ENCODE measurements at places on chromosomes 5 and 9. TPM values are rescaled to one million over a fixed set of nuclear protein-coding genes. Genes with fewer than 3 reads are reported as not detected.

DNA sequence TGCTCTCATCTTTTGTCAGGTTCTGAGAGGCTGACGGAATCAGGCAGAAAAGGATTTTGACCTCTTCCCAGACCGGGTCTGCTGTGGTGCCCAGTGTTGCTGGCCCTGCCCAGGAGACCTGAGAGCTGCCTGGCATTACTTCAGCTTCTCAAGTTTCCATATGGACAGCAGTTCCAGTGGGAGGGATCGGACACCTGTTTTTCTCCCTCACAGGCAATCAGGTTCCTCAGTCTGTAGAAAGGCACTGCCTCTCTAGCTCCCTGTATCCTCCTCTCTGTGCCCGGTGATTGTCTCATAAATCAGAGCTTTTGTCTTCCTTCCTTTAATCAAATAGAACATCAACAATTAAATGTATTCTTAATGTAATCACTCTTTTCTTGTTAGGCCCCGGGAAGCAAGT is 198.7 kb downstream of the SEMA6A start:
- DNase-seq, result no peak

The PDGFRB gene
- 97.8 TPM for total RNA-seq

- DNase-seq, result no peak
These were observed 59.3 kb downstream of the SNX30 start for GRCh38 chr9:112809906-112810305.

The NIPAL4 gene
- 0.63 TPM for total RNA-seq

The SGCD gene
- total RNA-seq, result 10.6 TPM

The GAPT gene
- total RNA-seq, result 4.7 TPM

- DNase-seq, result no peak
These were observed 123.9 kb upstream of the HAPLN1 start for GRCh38 chr5:83844449-83845068.

The IRX1 gene
- not detected for total RNA-seq

- no peak for DNase-seq
These were observed 5.9 kb downstream of the ITGA2 start for GRCh38 chr5:52995095-52995494.

DNA sequence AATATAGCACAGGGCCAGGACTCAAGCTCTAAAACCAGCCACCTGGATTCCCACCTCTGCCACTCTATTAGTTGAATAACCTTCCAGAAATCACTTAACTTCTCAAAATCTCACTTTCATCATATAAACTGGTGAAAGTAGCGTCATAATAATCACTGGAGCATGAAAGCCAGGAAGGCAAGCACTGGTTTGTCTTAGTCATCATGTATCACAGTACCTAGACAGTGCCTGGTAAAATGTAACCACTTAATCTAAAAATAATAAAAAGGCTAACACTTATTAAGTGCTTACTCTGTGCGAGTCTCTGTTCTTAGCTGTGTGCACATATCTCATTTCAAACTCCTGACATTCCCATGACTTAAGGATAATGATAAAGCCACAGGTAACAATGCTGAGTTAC is 109.4 kb downstream of the ASTN2 start:
- DNase-seq, result no peak

- DNase-seq, result no peak
These were observed 1.8 kb downstream of the RPL35 start for GRCh38 chr9:124859803-124860581.

DNA sequence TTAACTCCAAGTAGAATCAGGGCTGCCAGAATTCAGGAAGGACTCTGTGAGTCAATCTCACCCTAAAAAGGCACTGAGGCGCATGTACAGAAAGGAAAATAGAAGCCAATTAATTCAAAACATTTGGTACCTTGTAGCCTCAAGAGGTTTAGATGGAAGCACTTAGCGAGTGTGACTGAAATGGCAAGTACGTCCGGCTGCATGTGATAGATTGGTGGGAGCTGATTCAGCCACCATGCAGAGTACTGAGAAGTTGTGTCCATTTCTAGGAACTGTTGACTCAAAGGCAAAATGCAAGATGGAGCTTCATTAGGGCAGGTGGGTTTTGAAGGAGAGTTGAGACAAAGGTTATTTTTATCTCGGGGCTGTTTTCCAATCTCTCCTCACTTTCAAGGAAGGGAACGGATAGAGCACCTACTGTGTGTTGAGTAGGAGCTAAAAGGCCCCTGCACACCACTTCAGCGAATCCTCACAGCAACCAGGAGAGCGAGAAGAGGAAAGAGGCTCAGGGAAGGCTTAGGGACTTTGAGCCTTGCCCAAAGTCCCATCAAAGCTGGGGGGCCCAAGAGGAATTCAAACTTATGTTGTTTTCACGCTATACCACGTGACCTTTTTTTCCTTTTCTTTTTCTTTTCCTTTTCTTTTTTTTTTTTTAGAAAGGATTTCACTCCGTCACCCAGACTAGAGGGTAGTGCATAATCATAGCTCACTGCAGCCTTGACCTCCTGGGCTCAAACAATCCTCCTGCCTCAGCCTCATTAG is 34.6 kb upstream of the CPEB4 start:
- DNase-seq, result no peak

DNA sequence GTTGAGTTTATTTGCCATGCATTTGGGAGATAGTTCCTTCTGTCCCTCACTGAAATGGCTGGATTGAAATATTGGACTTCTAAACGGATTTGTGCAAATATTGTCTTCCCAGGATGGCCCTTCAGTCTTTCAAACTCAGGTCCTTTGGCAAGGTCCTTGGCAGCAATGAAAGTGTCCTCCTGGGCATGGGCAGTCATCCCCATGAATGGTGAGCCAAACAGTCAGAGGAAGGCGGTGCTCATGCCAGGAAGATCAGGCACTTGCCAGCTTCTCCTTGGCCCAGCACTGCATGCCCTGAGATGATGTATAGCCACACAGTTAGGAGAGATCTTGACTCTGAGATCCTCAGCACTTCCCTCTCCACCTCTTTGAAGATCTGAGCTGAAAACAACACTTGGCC is 221.4 kb upstream of the KLF4 start:
- no peak for DNase-seq

DNA sequence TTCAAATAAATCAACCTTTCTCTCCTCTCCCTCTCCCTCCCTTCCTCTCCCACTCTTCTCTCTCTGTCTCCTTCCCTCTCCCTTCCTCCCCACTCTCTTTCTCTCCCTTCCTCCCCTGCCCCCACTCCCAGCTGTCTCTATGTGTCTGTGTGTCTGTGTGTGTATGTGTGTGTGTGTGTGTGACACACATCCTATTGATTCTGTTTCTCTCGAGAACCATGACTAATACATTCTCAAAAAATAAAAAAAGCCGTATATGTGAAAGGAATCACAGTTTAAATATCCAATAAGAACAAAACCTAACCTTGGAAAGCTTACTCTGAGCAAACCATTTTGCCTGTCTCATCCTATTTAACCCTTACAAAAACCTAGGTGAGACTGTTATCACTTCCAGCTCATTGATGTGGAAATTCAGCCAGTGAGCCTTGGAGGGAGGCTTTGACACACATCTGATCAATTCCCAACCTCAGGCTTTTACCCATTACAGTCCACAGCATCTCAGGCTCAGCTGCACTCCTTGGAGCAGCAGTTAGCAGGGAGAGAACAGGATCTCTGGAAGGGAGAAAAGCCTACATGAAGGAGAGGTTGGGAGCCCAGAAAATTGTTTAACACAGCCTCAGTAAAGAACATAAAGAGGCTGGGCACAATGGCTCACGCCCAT is 8.3 kb downstream of the HSD17B3 start:
- DNase-seq, result no peak

The CRAT gene
- total RNA-seq, result 83.8 TPM

The ZNF608 gene
- 37.1 TPM for total RNA-seq

The LHFPL2 gene
- 22.5 TPM for total RNA-seq

The SV2C gene
- total RNA-seq, result 0.20 TPM

DNA sequence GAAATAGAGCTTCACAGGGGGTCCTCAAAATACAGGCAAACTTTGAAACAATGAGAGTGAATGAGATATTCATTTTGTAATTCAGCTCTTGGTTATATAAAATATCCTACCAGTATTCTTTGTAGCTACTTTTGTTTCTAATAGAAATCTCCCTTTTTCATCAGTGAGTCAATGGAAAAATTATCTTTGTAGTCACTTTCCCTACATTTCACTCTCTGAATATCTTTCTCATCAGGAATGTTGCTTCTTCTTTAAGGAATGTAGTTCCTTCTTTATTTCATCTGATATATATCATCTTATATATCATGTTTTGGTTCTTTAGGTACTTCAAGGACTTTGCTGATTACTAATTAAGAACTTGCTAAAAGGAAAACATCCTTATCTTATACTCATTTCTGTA is 280.3 kb upstream of the NUDT12 start:
- no peak for DNase-seq

DNA sequence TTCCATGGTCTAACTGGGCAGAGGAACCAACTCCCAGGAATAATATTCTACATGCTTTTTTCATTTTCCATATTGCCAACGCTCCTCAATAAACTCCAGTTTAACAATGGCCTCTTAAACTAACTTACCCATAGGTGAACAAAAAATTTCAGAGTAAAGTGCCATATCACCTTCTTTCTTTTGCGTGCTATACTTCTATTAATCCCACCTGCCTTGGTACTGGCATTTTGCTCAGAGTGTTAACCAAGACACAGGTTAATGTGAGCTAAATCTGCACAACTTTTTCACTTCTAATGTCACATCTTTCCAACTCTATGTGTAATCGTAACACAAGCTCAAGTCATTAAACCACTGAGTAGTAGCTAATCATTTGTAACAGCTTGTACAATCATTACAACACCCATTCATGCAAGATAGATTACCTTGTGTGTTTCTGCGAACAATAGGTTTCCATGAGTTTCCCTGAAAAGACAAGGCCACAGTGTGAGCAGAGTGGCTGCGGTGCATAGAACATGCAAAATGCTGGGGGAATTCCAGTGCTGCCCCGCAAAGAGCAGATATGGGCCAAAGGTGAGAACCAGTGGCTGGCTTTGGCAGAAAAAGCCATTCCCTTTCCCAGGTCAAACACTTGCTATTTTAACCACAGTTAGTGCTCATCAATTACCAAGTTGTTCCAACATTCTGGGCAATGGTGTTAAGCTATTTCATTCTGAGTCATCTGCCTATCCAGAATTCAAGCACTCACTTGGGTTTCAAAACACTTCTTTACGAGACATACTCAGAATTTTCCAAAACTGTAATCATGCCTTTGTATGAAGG is 42.8 kb downstream of the TIMD4 start:
- DNase-seq, result no peak
